Glomerular endothelial cell (primary cell): ENCODE measurements at places on chromosomes 2 and 18. TPM values are rescaled to one million over a fixed set of nuclear protein-coding genes. Genes with fewer than 3 reads are reported as not detected.

DNA sequence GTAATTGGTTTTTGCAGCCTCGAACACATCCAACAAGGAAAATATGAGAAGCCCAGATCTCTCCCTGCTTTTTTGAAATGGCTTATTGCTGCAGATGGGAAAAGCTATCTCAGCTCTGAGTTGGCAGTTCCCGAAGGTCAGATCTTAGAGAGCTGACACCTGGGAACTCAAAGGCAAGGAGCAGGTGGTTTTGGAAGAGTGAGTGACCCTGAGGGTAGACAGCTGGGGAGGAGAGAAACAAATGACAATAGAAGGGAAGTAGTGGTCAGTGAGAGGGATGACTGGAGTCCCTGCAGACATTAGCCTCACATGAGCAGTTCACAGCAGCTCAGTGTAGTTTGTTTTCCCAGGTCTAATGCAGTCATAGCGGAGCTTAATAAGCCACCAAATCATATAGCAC is 317.9 kb downstream of the STK39 start:
- DNase-seq, result no peak

- no peak for DNase-seq
Observed at GRCh38 chr2:103233691-103234090, 471.9 kb downstream of the TMEM182 start.

The KCNG2 gene
- total RNA-seq, result not detected in 2 replicates

DNA sequence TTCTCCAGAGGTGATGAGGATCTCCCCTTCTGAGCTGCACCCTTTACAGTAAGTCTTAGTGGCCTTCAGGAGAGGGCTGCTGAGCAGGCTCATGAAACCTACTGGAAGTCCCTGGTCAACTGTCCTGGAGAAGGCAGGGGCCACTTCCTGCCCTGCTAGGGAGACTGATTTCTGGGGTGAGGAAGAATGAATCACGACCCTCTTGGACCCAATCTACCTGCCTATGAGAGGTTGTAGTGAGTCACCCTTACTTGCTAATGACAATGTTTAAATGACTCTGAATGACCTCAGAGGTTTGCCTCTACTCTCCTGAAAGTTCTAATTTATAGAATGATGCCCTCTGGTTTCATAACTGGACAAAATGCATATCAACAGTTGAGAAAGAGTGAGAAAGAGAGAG is 79.4 kb upstream of the FAM136A start:
- DNase-seq, result no peak

- no peak for DNase-seq
Observed at GRCh38 chr2:118198268-118198667, 110.0 kb downstream of the INSIG2 start.
